Activated CD4-positive, alpha-beta T cell treated with anti-CD3 and anti-CD28 coated beads, Interleukin-2, amount 10 ng/mL, durations not matched to agents 7 days and 5 days (primary cell): ENCODE measurements at places on chromosomes 16 and 17.

DNA sequence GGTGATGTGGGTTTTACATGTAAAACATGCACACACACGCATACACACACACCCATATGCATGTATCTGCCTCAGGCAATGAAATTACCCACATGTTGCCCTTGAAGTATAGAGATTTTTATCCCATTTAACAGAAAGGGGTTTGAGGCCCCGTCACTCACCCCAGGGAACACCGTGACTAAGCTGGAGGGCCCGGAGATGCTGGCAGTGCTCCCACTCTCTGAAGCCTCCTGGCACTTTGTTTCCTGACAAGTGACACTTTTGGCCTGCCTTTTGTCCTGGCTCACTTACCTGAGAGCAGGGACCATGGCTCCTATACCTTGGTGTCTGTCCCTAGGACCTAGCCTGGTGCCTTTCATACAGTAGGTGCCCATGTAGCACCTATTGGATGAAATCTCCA is 50.0 kb upstream of the TNRC6C start:
- DNase-seq = no peak

DNA sequence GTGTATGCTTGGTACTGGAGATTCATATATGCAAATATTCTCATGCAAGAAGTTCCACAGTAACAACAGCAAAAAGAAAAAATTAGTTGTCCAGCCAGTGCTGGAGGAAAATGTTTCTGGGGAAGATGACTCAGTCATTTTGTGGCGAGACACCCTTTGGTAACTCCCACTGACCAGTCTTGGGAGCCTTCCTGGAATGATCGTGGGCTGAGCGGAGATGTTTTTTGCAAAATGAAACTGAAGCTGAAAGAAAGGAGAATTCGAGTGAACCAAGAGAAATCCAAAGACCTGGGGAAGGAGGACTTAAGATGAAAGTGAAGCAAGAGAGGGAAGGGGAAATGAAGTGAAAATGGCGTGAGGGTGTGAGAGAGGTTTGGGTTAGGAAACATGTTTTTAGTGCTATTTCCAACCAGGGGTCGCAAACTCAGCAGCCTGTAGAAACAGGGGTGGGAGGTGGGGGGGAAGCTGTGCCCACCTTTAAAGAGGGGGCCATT is 5.2 kb downstream of the ITPRIPL2 start:
- no peak for DNase-seq

GRCh38 chr17:71633391-71633849 is 487.4 kb upstream of the SOX9 start:
- DNase-seq = no peak

DNA sequence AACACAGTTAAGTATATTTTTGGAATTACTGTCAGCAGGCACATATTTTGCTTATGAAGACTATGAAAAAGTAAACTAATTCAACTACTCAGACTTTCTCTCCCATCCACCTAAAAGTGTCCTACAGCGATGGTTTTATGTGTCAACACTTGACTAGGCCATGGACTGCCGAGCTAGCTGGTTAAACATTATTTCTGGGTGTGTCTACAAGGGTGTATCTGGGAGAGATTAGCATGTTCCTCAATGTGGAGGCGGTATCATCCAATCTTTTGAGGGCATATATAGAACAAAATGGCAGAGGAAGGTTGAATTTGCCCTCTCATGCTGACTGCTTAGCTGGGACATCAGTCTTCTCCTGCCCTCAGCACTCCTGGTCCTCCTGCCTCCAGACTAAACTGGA is 82.7 kb upstream of the CDYL2 start:
- DNase-seq = no peak
